ENCODE measurements at places on chromosomes 12 and 14.

- DNase-seq, result no peak
Measured at GRCh38 chr12:11174022-11174421, 3.0 kb downstream of the SMIM10L1 start.

- DNase-seq, result peak; percentile 9
Measured at GRCh38 chr14:49946320-49947141, 53.6 kb downstream of the ARF6 start.

GRCh38 chr12:15180325-15180724 is 40.9 kb downstream of the RERG start:
- DNase-seq, result no peak

- peak; percentile 29 for DNase-seq
Measured at GRCh38 chr14:89445273-89445973, 28.4 kb upstream of the FOXN3 start.

DNA sequence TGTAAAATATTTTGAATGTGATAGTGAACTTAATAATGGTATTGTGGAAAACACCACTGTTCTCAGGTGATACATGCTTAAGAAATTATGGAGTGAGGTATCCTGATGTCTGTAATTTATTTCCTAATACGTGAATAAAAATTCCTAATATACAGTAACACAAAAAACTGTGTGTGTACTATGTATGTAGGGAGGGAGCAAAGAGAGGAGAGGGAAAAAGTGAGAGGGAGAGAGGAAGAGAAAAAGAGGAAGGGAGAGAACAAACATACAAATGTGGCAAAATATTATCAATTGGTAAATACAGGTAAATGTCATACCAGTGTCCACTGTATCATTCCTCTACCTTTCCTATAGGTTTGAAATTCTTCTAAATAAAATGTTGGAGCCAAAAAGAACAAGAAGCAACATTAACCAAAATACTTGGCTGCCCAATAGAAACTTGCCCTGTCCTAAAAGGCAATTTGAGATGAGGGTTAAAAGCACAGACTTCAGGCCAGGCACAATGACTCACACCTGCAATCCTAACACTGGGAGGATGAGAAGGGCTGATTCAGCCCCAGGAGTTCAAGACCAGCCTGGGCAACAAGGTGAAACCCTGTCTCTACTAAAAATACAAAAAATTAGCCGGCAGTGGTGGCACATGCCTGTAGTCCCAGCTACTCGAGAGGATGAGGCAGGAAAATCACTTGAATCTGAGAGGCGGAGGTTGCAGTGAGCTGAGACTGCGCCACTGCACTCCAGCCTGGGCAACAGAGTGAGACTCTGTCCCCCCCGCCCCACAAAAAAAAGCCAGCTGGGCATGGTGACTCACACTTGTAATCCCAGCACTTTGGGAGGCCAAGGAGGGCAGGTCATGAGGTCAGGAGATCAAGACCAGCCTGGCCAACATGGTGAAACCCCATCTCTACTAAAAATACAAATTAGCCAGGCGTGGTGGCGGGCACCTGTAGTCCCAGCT is 14.5 kb downstream of the R3HDM2 start:
- no peak for DNase-seq

All from stimulated activated naive CD4-positive, alpha-beta T cell treated with Interleukin-2 at 50 U/mL for 16 hours (primary cell).